Brain pericyte (primary cell): ENCODE measurements at places on chromosomes 1 and 21.

DNA sequence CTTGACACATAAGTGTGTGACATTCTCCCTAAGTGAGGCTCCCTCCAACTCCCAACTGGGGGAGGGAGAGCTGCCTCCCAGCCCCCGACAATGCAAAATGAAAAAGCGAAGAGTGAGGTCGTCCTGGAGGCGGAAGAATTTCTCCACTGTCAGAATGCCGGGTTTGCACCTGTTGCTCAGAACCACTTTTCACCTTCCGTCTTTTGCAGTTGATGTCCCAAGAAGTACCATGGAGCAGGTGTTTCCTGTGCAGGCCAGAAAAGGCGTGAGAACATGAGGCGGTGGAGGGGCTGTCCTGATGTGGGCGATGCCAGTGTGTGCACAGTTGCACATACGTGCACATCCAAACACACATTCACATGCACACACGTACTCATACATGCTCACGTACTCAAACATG, 158.6 kb upstream of the AJAP1 start:
- DNase-seq: no peak

DNA sequence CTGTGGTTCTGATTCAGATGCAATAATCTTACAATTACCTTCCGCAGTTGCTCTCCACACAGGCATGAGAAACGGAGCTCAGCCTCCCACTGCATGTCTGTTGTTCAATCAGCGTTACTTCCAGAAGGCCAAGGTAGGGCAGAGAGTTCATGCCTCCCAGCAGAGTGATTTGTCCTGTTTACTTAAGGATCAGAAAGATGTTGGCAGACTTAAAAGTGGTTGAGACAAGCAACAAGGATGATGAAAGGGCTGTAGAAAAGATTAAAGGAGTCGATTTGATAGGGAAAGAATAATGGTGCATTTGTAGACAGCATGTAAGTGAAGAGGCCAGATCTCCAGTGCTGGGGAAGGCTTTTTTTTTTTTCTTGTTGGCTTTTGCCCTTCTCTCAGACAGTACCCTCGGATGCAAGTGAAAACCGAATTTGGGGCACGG, 26.6 kb downstream of the ARMH1 start:
- no peak for DNase-seq

DNA sequence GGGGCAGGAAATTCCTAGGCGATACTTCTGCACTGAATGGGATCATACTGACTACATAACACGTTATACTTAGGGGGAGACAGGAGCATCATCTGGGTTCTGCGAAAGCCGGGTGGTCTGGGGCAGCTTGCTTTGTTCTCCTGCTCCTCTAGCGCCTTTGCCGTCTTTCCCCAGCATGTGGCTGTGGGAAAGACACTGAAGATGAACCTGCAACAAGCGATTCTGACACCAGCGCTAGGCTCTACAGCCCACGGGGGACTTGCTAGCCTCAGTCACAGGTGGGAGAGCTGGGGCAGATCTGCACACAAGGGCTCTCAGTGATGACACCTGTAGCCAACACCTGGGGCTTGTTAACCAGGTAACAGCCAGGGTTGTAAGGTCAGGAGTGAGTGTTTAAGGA, 51.8 kb downstream of the CD46 start:
- DNase-seq: no peak

- DNase-seq: no peak
Measured at GRCh38 chr1:170402476-170403311, 129.3 kb upstream of the GORAB start.

GRCh38 chr1:159282118-159282517, 20.0 kb upstream of the FCER1A start:
- no peak for DNase-seq
